Glutamatergic neuron (in vitro differentiated cells): ENCODE measurements at places on chromosomes 3 and 15. TPM values are rescaled to one million over a fixed set of nuclear protein-coding genes. Genes with fewer than 3 reads are reported as not detected.
A peak's percentile ranks its signal among the peaks of the same experiment; 100 is the strongest.

- H3K27me3 ChIP-seq, result no peaks in the 10 kb centered on the region
- DNase-seq, result no peak
- H3K4me1 ChIP-seq, result peaks cover 45% of the 10 kb centered on the region
These were observed 85.8 kb downstream of the SLC49A4 start for GRCh38 chr3:122880624-122881023.

DNA sequence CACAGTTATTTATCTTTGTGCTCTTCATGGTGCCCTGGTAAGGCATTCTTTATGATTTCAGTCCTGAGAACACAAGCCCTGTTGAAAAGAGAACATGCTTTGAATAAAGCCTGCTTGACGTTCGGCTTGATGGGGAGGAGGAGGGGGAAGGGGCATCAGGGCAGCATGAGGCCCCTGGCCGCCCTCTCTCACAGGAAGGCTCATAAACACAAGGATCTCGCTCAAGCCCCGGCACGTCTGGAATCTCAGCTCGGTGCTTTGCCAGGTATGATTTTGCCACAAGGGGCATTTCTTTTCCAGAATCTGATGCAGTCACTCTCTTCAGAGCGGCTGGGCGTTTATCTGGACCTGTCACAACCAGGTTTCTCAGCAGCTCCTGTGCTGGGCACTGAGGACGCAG, 129.4 kb downstream of the DNAJB8 start:
- peaks cover 25% of the 10 kb centered on the region for H3K4me1 ChIP-seq
- H3K27ac ChIP-seq, result no peak overlapping the region
- H3K27me3 ChIP-seq, result peaks cover 12% of the 10 kb centered on the region
- DNase-seq, result no peak
- H3K36me3 ChIP-seq, result peaks cover 9% of the 10 kb centered on the region

- peaks cover 14% of the 10 kb centered on the region for H3K27me3 ChIP-seq
- H3K4me1 ChIP-seq, result peaks cover 17% of the 10 kb centered on the region
These were observed 421 bp downstream of the BMF start for GRCh38 chr15:40108061-40108854.

- H3K4me3 ChIP-seq, result no peak overlapping the region
- DNase-seq, result no peak
- H3K27ac ChIP-seq, result no peak overlapping the region
- no peaks in the 10 kb centered on the region for H3K27me3 ChIP-seq
- H3K36me3 ChIP-seq, result no peaks in the 10 kb centered on the region
These were observed 14.0 kb downstream of the DNAH12 start for GRCh38 chr3:57530071-57530608.

DNA sequence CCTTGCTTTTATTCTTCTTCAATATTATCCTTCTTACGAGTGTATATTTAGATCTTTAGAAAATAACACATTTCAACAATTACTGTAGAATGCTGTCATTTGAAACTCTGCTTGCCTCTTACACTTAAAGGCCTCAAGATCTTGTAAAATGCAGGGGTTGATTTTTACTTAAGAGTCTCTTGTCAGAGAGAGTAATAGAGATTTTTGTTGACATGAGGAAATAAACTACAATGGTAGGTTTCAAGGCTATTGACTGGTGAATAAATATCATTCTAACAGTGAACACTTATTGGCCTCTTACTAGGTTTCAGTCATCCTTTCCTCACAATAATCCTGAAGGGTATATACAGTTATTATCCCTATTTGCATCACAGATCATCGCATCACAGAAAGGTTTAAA, 344.6 kb downstream of the GBE1 start:
- H3K4me3 ChIP-seq, result no peak overlapping the region
- DNase-seq, result no peak
- H3K36me3 ChIP-seq, result no peaks in the 10 kb centered on the region
- H3K27ac ChIP-seq, result no peak overlapping the region
- H3K27me3 ChIP-seq, result no peaks in the 10 kb centered on the region

DNA sequence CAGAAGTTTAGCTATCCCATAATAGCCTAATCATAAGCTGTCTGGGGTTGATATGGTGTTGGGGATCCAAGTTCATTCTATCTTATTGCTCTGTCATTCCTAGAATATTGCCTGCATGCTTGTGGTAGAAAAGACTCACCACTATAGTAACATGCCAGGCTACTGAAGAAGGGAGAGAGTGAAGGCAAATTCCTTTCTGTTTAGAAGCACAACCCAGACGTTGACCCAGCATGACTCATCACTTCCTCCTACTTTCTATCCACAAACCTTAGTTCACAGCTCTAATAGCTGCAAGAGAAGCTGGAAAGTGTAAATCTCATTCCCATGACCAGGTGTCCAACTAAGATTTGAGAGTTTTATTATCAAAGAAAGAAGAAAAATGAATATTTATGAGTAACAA, 57.8 kb upstream of the NMD3 start:
- no peaks in the 10 kb centered on the region for H3K4me1 ChIP-seq
- no peaks in the 10 kb centered on the region for H3K36me3 ChIP-seq
- H3K27me3 ChIP-seq, result no peaks in the 10 kb centered on the region
- no peak overlapping the region for H3K27ac ChIP-seq
- no peak overlapping the region for H3K4me3 ChIP-seq

- H3K4me1 ChIP-seq, result no peaks in the 10 kb centered on the region
- H3K36me3 ChIP-seq, result no peaks in the 10 kb centered on the region
- no peak overlapping the region for H3K4me3 ChIP-seq
- no peaks in the 10 kb centered on the region for H3K27me3 ChIP-seq
- peak; percentile 66 for DNase-seq
These were observed 179.4 kb downstream of the GBE1 start for GRCh38 chr3:81581966-81582599.

GRCh38 chr3:152380043-152380442, 111.3 kb downstream of the MBNL1 start:
- no peaks in the 10 kb centered on the region for H3K36me3 ChIP-seq
- H3K4me1 ChIP-seq, result peaks cover 4% of the 10 kb centered on the region
- no peak for DNase-seq
- no peaks in the 10 kb centered on the region for H3K27me3 ChIP-seq

DNA sequence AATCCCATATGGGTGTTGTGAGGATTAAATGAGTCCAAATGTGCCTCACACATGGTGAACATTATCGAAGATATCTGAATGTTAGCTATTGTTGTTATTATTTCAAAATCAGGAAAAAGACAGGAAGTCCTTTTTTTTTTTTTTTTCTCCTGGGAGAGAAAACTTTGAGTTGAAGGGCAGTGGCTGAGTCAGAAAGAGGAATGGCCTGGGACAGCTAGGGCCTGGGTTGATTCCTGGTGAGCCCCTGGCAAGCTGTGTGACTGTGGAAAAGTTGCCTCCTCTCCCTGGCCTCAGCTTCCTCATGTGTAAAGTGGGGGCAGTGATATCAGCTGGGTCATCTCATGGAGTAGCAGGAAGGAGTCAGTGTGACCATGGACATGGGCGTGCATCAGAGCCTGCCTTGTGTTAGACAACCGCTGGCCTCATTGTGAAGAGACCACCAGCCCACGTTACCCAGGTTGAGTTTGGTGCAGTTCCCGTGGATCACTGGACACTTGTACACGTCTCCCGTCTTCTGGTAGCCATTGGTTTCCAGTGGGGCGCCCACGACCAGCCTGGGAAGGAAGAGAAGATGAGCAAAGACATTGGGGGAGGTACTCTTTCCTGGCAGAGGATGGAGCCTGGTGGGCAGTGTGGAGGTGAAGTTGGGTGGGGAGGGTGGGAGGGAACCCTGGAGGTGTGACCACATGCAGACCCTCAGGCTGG, 63.1 kb downstream of the ITGA11 start:
- no peak for DNase-seq
- no peak overlapping the region for H3K27ac ChIP-seq
- H3K4me1 ChIP-seq, result peaks cover 7% of the 10 kb centered on the region
- no peaks in the 10 kb centered on the region for H3K36me3 ChIP-seq
- H3K4me3 ChIP-seq, result no peak overlapping the region
- peaks cover 4% of the 10 kb centered on the region for H3K27me3 ChIP-seq

DNA sequence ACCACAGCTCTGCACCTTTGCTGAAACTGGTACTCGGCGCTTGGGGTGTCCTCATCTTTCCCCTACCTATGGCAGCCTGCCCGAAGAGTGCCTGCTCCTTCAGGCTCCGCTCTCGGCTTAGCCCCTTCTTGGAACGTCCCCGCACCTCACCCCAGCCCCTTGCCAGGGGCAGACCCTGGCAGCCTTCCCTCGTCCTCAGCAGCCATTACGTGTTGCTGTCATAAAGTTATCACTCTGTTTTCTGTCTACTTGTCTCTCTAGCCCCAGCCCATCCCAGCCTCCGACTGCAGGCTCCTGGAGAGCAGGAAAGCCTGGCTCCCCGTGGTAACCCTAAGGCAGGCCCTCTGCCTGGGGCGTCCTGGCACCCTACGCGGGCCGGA, 5.1 kb upstream of the BAHD1 start:
- peak overlapping the region; percentile 71 for H3K4me3 ChIP-seq
- peaks cover 11% of the 10 kb centered on the region for H3K4me1 ChIP-seq
- H3K36me3 ChIP-seq, result no peaks in the 10 kb centered on the region
- H3K27ac ChIP-seq, result no peak overlapping the region
- no peak for DNase-seq

DNA sequence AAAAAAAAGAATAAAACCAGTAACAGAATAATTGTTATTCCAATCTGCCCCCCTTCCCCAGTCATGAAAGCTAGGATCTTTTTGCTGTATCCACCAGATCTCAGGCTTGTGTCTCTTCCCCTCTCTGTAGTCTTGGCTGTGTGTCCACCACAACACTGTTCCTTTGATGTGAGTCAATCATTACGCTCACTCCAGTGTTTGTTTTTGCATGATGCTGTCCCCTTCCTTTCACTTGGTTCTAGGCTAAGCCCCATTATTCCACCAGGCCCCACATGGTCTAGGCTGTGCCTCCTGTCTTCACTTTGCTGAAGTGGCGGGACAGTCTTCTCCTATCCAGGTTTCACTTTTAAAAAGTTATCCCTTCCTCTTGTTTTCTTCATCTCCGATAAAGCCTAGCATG, 13.6 kb downstream of the ACKR2 start:
- H3K27me3 ChIP-seq, result no peaks in the 10 kb centered on the region
- H3K4me1 ChIP-seq, result peaks cover 4% of the 10 kb centered on the region
- H3K27ac ChIP-seq, result peak overlapping the region; percentile 36
- no peak for DNase-seq
- H3K36me3 ChIP-seq, result no peaks in the 10 kb centered on the region

DNA sequence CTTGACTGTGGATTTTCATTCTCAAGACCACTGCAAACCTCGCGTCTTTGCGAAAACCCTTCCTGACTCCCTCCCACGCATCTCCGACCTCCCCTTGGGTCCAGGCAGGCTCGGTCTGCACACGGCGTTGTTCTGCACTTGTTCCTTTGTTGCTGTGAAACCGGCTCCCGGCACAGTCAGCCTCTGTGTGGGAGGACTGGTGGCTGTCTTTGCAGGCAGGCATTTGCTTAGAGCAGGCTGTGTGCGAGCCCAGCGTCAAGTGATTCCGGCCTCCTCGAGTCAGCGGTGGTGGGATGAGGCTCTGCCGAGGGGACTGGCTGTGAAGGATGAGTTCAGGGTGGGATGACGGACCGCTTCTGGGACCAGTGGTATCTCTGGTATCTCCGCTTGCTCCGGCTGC, 102.6 kb upstream of the ROPN1 start:
- peaks cover 79% of the 10 kb centered on the region for H3K4me1 ChIP-seq
- DNase-seq, result no peak
- peaks cover 11% of the 10 kb centered on the region for H3K36me3 ChIP-seq
- peaks cover 32% of the 10 kb centered on the region for H3K27me3 ChIP-seq
- H3K4me3 ChIP-seq, result no peak overlapping the region

DNA sequence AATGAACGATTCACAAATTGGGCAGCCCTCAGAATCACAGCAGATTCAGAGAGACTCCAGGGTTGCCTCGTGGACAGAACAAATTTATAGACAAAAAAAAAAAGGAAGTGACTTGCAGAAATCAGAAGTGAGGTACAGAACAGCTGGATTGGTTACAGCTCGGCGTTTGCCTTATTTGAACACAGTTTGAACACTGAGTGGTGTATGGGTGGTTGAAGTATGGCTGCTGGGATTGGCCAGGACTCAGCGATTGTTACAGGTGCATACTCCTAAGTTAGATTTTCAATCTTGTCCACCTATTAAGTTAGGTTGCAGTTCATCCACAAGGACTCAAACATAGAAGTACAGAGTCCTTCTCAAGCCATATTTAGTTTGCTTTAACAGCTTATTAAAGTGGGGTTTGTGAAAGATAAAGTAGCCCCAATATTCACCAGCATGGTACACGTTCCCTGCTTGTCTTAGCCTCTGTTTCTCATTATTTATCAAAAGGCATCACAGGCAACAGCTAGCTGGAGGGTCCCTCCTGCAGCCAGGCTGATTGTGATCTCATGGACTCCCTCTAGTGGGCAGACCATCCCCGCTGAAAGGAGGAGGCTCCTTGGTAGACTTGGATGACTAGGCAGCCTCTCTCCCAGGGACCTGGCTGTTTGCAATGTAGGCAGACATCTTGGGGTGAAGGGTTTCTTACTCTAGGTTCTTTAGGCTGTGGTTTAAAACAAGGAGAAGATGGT, 17.6 kb upstream of the ALDH1L1 start:
- no peak overlapping the region for H3K27ac ChIP-seq
- no peaks in the 10 kb centered on the region for H3K4me1 ChIP-seq
- H3K4me3 ChIP-seq, result no peak overlapping the region
- peak; percentile 71 for DNase-seq
- peaks cover 17% of the 10 kb centered on the region for H3K36me3 ChIP-seq

DNA sequence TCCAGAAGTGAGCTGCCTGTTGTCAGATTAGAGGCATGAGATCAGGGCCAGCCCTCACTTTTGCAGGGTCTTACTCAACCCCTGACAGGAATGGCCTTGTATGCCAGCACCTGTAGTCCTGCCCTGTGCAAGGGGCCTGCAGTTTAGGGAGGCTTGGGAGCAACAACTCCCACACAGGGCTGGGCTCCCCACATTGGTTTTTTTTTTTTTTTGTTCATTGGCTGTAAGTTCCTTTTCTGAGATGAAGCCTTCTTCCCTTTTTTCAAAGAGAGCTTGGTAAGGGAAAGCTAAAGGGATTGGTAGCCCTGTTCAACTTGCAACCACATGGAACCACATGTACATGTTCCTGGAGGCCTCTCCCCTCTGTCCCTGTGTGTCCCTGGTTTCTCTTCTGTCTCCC, 46.4 kb downstream of the TNFAIP8L3 start:
- no peak for DNase-seq
- peaks cover 4% of the 10 kb centered on the region for H3K36me3 ChIP-seq
- H3K4me1 ChIP-seq, result no peaks in the 10 kb centered on the region
- H3K27ac ChIP-seq, result no peak overlapping the region
- H3K4me3 ChIP-seq, result no peak overlapping the region

DNA sequence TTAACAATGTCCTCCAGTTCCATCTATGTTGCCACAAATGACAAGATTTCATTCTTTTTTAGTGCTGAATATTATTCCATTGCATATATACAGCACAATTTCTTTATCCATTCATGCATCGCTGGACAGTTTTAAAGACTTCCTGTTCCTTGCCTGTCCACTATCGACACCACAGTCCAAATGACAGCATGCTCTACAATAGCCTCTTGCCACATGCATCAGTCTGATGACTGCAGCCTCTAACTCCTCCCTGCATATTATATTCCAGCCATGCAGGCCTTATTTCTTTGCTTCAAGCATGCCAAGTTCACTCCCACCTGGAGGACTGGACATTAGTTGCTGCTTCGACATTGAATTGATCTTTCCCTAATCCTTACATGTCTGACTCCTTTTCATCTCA, 306.2 kb downstream of the FOXP1 start:
- H3K27ac ChIP-seq, result no peak overlapping the region
- no peaks in the 10 kb centered on the region for H3K36me3 ChIP-seq

GUCA1C gene
- not detected for total RNA-seq

ACTC1 gene
- 19.6 TPM for total RNA-seq

STAB1 gene
- total RNA-seq, result 6.3 TPM

ATP13A4 gene
- total RNA-seq, result 0.93 TPM

EAF2 gene
- total RNA-seq, result 1.4 TPM
